Thyroid gland (tissue), 4 donors: ENCODE measurements at places on chromosomes 12 and 14. TPM values are rescaled to one million over a fixed set of nuclear protein-coding genes. Genes with fewer than 3 reads are reported as not detected.

SBNO1 gene
- 32.4 TPM for total RNA-seq

GRCh38 chr12:88420457-88420856, 159.8 kb downstream of the KITLG start:
- DNase-seq: no peak

DNA sequence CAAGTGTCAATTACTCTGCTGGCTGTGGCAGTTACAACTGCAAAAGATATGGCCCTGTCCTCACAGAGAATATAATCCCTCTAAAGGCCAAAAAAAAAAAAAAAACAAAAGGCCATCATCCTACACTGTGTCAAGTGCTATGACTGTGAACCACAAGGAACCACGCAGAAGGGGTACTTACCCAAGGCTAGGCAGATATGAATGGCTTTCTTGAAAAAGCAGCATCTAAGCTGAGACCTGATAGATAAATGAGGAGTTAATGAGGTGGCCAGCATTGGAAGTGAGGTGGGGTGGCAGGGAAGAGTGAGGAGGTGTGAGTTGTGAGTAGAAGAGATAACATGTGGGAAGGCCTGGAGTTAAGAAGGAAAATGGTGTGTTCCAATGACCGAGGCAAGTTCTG, 16.4 kb upstream of the IL22 start:
- no peak for DNase-seq

- DNase-seq: no peak
These were observed 5.9 kb downstream of the PRPF39 start for GRCh38 chr14:45089813-45090212.

GRCh38 chr14:35402323-35403113, 2.0 kb downstream of the NFKBIA start:
- DNase-seq: no peak

AJUBA gene
- 37.9 TPM for total RNA-seq
